Anterior cingulate cortex (tissue), 58 donors: ENCODE measurements at places on chromosomes 11 and 22.

DNA sequence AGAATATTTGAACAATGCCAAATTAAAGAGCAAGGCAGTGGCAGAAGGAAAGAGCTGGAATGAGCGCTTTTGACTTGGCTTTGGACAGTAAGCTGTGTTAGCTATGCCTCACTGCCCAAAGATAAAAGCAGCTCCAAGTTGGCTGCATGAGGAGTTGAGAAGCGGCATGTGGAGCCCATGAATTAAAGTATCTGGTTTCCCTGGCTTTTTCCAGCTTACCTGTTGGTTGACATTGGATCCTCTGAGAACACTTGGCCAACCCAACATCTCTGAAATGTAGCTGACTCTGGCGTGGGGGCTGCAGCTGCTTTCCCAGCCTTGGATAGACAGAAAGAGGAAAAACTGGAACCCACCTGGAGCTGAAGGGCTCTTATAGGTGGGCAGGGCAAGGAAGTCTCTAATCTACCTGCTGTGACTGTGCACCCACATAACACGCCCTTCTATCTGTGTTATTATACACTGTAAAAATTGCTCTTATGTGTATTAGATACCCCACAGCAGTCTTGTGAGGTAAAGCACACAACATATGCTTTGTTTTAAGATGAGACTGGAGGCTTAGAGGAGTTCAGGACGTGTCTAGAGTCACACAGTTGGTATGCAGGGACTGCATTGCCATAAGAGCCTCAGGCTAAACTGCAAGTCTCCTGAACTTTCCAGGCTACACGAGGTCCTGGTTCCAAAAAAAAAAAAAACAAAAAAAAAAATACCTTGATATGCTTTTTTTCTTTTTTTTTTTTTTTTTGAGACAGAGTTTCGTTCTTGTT lies 5.8 kb downstream of the UBASH3B start:
- no peak for DNase-seq

DNA sequence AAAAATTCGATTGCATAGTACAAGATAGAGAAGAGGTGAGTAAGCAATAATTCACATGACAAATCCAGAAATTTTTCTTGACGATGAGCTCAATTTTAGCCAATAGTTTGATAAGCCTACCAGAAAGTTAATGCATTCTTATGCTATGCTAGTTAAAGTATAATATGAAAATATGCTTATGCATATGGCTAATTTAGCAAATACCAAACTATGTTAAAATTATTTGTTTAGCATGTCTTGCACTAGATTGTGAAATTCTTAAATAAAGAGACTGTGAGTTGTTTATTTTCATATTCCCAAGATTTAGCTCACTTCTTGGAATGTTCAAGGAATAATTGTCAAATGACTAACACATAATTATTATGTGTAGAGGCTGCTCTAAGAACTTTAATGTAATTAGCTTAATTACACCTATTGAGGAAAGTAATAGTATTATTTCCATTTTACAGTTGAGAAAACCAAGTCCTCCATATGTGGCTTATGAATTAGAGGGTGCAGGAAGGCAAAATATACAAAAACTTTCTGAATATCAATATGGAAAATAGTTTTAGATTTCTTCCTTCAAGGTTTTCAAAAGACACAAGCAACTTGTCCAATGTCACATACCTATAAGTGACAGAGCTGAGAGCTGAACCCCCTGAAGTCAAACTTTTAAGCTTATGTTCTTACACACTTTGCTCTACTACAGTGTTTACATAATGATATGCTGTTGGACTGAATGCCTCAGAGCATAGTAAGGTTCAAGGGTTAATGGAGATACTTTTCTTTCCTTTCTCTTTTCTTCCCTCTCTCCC lies 45.9 kb upstream of the ARHGAP20 start:
- no peak for DNase-seq

GRCh38 chr11:64677441-64678023 lies 45.5 kb downstream of the NRXN2 start:
- DNase-seq: no peak

DNA sequence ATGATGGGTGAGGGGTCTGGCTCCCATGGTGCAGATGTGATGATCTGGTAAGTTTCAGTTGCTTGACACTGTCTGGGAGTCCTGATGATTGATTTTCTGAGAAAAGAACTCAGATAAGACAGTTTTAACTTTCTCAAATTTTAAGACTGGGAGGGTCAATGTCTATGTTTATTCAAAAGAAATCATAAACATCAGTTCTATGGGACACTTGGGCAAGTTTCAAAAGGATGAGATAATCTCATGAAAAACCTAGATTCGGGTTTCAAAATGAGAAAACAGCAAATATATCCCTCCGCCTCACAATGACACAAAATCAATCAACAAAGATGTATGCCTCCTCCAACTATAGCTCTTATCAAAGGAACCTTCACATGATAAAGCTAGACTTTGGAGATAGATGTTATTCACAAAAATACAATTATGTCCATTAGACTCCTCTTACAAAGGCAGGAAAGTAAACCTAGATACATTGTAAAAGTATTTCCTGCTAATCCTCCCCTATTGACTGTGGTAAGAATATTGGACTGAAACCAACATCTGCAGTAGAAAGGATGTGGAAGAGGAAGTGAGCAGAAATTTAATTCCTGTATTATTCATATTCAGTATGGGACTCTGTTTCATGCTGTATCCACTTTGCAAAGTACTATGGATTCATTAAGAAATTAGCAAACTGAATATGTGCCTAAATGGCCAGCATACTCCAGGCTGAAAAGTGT lies 21.6 kb downstream of the SVIP start:
- no peak for DNase-seq

DNA sequence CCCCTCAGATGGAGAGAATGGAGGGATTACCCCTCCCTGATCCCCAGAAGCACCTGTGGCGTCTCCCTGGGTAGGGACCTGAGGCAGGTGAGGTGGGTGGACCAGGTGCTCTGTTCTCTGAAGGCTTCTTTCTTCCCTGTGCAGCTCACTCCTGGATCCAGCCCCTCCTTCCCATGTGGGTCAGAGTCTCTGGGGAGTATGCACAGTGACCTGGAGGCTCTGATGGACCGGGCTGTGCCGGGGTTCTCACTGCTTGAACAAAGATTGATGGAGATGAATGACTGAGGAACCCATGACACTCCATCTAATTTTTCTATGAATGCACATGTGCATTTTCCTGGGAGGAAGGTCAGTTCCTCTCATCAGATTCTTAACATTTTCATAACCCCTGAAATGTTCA lies 78.6 kb upstream of the SHANK2 start:
- no peak for DNase-seq

GRCh38 chr11:74837191-74837590 lies 88.5 kb downstream of the RNF169 start:
- no peak for DNase-seq

DNA sequence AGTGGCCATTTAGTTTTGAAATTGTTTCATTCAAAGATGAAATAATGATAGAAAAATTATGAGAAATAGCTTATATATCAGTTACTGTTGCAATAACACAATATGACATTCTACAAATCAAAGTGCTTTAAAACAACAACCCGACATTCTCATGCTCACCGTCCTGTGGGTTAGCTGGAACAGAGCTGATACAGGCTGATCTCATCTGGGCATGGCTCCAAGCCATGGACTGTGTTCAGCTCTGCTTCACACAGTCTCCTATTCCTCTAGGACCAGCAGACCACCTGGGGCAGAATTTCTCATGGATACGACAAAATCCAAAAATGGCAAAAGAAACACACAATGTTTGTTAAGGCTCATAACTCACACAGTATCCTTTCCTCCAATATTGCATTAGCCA lies 178.6 kb downstream of the CNTN5 start:
- DNase-seq: no peak

DNA sequence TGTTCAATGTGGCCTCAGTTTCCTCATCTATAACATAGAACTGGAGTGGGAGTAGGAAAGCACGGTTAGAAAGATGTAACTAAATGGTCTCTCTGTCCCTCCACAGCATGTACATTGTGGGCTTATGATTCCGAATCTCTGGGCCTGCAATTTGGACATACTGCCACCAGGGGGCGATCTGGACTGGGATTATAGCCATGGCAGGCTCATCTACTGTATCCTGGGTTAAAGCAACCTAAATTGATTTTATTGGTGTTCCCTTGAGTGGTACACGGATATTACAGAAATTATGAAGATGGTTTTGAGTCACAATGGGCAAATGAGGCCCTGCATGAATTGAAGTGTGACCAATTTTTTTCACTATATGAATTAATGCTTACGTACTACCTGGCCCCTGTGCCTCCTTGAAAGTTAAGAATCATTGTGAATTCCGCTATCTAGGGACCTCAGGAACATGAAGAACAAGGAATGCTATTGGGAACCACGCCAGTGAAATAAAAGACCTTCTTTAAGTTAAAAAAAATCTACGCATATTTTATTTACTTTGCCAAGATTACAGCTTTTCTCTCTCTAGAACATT lies 32.9 kb downstream of the TST start:
- no peak for DNase-seq

- no peak for DNase-seq
Observed at GRCh38 chr11:31779374-31779791, 31.7 kb downstream of the PAX6 start.

- DNase-seq: no peak
Observed at GRCh38 chr11:66123902-66124301, 53.8 kb downstream of the PACS1 start.

DNA sequence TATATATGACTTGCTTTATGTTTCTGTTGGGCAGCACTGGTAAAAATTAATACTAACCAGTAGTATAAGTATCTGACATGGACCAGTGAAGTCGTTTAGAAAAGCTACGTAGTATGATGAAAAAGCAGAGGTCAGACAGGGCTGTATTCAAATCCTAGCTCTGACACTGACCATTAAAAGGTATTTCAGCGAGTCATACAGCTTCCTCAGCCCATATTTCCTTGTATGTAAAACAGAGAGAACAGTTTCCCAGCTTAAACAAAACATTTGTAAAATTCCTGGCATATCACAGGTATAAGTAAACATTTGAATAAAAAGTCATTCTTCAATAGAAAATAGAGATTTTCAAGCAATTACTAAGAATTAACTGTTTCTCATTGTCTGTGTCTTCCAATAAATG lies 4.2 kb downstream of the NOX4 start:
- DNase-seq: no peak

GRCh38 chr22:30945653-30946052 lies 22.9 kb downstream of the MORC2 start:
- no peak for DNase-seq

DNA sequence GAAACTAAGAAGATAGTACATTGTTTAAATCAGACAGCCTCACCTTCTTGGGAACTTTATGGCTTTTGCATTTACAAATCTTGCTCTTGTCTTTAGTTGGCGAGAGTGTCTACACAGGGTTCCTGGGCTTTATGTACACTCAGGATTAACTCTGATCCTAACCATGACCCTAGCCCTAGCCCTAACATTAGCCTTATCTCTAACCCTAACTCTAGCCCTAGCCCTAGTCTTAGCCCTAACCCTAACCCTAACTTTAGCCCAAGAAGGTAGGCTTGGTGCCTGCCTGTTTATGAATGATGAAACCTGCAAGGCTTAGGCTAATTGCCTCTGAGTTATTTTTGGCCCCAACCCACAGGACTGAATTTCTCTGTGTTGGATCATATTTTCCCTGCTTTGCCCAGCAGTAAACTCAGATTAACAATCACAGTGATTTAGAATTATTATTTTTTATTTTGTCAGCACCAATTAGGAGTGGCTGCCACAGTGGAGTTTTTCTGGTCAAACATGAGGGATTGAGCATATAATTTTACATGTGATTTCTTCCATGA lies 44.1 kb upstream of the OR9Q1 start:
- DNase-seq: no peak

GRCh38 chr22:32411402-32411801 lies 645 bp downstream of the RTCB start:
- DNase-seq: no peak
